ENCODE measurements at places on chromosomes 11 and 22.

DNA sequence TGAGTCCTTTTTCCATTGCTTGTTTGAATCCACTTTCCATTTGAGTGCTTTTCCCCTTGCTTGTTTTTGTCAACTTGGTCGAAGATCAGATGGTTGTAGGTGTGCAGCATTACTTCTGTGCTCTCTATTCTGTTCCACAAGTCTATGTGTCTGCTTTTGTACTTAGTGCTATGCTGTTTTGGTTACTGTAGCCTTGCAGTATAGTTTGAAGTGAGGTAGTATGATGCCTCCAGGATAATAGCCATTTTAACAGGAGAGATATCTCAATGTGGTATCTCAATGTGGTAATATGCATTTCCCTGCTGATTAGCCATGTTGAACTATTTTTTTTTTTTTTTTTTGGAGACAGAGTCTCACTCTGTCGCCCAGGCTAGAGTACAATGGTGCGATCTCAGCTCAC, 16.7 kb downstream of the ACRV1 start:
- no peak for DNase-seq

- no peak for DNase-seq
These were observed 109.6 kb downstream of the CEP164 start for GRCh38 chr11:117437041-117437790.

DNA sequence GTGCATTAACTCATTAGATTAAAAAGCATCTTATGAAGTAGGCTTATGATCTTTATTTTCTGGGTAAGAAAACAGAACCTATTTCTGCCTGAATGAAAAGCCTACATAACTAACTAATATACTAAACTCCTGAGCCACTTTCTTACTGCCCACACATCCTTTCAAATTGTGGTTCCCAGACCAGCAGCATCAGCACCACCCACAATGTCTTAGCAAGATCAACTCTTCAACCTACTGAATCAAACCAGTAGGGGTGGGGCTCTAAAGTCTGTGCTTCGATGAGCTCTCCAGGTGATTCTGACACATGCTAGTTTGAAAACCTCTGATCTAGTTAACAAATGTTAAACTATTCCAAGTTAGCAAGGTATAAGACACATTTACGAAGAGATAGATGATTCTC, 462.4 kb downstream of the DLG2 start:
- no peak for DNase-seq

DNA sequence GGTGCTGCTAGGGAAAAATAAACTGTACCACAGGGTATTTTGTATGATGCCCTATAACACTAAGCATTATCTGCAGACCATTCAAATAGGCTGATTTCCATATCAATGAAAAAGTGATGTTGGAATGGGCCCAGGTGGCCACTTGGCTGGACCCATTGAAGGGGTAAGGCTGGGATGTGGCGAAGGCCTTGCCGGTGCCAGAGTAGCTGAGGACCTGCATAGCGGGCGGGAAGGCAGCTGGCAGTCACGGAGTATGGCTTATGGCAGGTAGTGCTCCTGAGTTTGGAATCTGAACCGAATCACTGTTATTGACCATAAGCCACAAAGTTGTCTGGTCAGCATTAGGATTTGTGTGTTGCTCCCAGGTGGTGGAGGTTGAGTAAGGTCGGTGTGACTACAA, 131.0 kb downstream of the MICAL2 start:
- DNase-seq: no peak

DNA sequence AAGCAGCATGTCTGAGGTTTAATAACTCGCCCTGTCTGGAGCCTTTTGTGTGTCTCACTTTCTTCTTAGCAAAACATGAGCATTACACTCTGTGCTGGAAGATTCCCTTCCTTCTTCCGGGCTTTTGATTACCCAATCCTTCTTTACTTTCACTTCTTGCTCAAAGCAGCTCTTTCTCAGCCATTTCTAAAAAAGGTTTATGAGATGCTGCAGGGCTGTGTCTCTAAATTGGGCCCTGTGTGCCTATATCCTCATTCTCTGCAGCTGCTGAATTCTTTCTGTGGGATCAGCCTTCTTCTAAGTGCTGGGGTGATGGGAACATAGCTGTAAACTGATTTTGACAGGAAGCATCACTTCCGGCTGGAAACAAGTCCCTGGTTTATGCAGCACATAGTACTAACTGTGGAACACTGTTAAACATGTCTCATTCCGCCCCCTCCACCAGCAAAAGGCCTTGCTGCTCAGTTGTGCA, 71.8 kb downstream of the PIWIL4 start:
- no peak for DNase-seq

- no peak for DNase-seq
These were observed 28.0 kb upstream of the RRAS2 start for GRCh38 chr11:14386895-14387480.
